ENCODE measurements at places on chromosomes 6 and 20. TPM values are rescaled to one million over a fixed set of nuclear protein-coding genes. Genes with fewer than 3 reads are reported as not detected.

The TP53TG5 gene
- total RNA-seq = not detected

The NKAIN2 gene
- 115 TPM for total RNA-seq

The GPX5 gene
- total RNA-seq = not detected

The FLRT3 gene
- total RNA-seq = 46.0 TPM

The SEC63 gene
- total RNA-seq = 44.7 TPM

The PI16 gene
- 0.25 TPM for total RNA-seq

The ZBTB24 gene
- 10.3 TPM for total RNA-seq

The LRP11 gene
- 17.9 TPM for total RNA-seq

The TPX2 gene
- total RNA-seq = 6.6 TPM

The DPPA5 gene
- not detected for total RNA-seq

The HCRTR2 gene
- total RNA-seq = 13.3 TPM

The RAE1 gene
- total RNA-seq = 30.0 TPM

The DAAM2 gene
- total RNA-seq = 10.1 TPM

The FNDC1 gene
- total RNA-seq = 3.2 TPM

The PRRT1 gene
- total RNA-seq = 0.74 TPM

The DLK2 gene
- 4.4 TPM for total RNA-seq

The MROH8 gene
- 3.2 TPM for total RNA-seq

The WFDC6 gene
- total RNA-seq = not detected

The CCM2L gene
- total RNA-seq = 2.2 TPM

The GINS1 gene
- total RNA-seq = 6.4 TPM

The SEL1L2 gene
- under 0.01 TPM for total RNA-seq

The ID4 gene
- total RNA-seq = 76.7 TPM

The LIN28B gene
- total RNA-seq = 0.25 TPM

The VPS52 gene
- total RNA-seq = 26.3 TPM

The SNAP25 gene
- 113 TPM for total RNA-seq
